ENCODE measurements at places on chromosomes 1 and 21. TPM values are rescaled to one million over a fixed set of nuclear protein-coding genes. Genes with fewer than 3 reads are reported as not detected.

GRCh38 chr1:229001467-229002011 lies 266.3 kb downstream of the RHOU start:
- no peak for DNase-seq

Gene MYBPH
- not detected for total RNA-seq

DNA sequence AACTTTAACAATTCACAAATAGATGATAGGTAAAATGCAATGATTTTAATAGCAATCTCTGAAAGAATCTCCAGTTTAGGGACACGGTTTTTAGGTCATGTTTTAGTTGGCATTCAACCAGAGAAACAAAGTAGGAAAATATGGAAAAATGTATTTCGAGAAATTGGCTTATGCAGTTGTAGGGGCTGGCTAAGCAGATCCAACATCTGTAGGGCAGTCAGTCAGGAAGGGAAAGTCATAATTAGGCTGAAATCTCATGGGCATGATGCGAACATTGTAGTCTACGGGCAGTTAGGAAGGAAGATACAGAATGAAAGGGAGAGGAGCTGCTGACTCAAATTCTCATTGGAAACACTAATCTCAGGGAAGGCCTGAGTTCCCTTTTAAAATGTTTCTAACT lies 1276.0 kb upstream of the ADGRL4 start:
- DNase-seq = no peak

GRCh38 chr1:201279313-201279712 lies 4.0 kb upstream of the PKP1 start:
- DNase-seq = peak; percentile 55

DNA sequence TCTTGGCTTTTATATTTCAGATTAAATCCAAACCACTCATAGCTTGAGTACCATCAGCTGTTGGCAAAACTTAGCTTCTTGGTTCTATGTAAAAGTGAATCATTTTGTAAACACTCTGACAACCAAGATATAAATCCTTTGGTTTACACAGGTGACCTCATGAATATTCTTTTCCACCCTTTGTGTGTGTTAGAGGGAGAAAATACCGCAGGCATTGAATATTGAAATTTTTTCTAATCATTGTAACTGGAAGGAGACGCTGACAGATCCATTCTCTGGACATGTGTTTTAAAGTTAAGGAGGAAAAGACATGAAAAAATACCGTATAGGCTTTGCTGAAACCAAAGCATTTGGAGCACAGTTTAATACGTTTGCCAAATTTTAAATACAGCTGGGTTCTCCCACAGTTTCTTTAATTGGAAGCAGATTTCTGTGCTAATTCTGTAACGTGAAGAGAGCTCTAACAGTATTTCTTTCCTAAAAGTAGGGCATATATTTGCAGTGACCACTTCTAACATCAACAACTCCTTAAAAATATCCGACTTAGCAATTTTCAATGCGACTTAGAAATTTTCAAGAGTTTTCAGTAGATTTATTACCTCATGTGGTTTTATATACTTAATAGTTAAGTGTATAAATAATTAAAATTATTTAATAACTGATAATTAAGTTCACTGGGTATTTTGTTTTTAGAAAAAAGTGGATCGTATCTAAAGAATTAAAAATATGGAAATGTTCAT lies 388.2 kb downstream of the USP25 start:
- DNase-seq = no peak

- DNase-seq = no peak
Observed at GRCh38 chr21:16073586-16073985, 343.8 kb downstream of the USP25 start.

- peak; percentile 77 for DNase-seq
Observed at GRCh38 chr1:8314346-8315280, 3.3 kb upstream of the SLC45A1 start.
